ENCODE measurements at places on chromosomes 11 and 22.

DNA sequence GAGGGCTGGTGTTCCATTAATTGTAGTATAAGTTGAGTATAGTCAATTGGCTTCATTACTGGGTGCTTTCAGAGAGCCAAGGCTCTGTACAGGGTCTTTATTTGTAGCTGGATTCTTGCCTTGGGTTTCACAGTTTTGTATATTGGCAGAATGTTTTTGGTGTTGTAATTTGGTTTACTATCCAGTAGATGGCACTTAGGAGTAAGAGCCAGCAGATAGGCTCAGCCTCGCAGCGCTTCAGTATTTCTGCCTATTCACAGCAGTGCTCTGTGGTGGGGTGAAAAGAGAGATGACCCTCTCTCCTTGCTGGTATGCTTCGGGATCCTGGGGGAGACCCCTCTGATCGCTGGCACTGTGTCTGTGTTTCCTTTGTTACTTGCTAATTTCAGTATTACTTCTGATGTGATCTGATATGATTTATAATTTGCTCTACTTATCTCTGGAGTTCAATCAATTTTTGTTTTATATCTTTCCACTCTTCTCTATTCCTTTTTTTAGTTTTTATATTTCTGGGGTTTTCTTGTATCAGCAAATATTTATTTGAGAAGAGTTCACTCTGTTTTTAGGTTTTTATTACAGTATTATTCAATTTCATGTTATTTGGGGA is 52.2 kb downstream of the ANO5 start:
- DNase-seq: peak; percentile 54

GRCh38 chr22:45268958-45269844 is 15.5 kb upstream of the UPK3A start:
- DNase-seq: no peak

DNA sequence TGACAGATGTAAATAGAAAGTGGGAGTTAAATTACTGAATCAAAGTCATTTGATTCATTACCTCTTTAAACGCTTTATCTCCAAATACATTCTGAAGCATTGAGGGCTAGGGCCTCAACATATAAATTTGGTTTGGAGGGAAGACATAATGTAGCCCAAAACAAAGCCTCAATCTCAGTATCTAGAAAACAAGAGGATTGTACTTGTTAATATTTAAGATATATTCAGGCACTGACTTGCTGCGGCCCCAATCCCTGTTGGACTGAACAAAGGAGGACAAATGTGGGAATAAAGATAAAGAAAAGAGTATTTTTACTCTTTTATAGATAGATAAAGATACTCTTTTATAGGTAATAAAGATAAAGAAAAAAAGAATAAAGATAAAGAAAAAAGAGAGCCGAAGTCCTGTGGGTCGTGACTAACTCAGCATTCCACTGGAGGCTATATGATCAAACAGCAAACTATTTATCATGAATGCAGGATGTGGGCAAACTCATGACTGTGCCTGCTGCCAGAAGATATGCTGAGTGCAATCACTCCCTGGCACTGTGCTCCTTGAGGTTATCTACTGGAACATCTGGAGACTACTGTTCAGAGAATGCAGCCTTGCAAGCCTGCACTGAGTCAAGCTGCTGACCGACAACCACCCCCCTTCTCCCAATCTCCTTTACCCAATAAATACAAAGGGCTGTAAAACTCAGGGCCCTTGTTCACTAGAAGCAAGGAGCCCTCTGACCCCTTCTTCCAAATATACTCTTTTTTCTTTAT is 6.9 kb downstream of the OR10V1 start:
- DNase-seq: peak; percentile 83

DNA sequence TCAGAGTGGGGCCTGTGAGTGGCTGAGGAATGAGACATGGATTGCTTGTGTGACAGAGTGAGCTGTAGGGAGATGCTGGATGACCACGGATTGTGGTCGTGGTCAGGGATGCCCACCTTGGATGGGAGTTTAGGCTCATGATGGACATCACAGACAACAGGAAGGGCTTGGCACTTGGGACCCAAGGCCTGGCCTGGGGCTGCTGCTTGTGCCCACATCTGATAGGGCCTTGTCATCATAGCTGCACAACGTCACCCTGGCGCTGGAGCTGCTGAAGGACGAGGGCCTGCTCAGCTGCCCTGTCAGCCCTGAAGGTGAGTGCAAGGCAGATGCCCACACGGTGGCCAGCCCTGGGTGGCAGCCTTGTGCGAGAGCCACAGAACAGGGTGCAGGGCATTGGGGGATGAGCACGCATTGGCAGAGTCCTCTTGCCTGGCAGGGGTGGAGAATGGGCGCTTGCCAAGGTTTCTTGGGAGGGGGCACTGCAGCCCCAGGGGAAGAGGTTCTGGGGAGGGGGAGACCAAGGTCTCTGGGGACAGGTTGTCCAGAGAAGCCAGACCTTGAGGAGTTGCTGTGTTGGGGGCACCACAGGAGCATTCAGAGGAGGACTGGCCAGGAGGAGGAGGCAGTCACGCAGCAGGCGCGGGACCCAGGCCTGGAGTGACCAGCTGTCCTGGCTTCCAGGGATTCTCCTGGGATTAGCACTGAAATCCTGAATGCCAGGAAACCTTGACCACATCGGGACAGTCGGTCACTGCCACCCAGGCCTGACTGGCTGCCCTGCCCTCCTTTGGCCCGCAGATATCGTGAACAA is 25.0 kb downstream of the PARVG start:
- DNase-seq: no peak

GRCh38 chr11:132595711-132596134 is 936.6 kb downstream of the OPCML start:
- no peak for DNase-seq
